ENCODE measurements at places on chromosomes 11 and 22.

GRCh38 chr22:49798486-49799151 lies 29.1 kb downstream of the BRD1 start:
- DNase-seq, result no peak

GRCh38 chr11:45334410-45334809 lies 48.3 kb upstream of the SYT13 start:
- DNase-seq, result no peak

GRCh38 chr11:130527636-130528297 lies 79.3 kb downstream of the ADAMTS15 start:
- DNase-seq, result no peak

DNA sequence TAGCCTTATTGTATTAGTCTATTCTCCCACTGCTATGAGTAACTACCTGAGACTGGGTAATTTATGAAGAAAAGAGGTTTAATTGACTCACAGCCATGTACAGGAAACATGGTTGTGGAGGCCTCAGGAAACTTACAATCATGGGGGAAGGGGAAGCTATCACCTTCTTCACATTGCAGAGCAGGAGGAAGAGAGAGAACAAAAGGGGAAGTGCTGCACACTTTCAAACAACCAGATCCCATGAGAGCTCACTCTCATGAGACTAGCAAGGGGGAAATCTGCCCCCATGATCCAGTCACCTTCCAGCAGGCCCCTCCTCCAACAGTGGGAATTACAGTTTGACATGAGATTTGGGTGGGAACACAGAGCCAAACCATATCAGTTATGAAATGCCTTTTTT lies 179.4 kb downstream of the ARHGAP42 start:
- no peak for DNase-seq

GRCh38 chr22:45039133-45039532 lies 29.3 kb upstream of the PHF21B start:
- DNase-seq, result no peak

DNA sequence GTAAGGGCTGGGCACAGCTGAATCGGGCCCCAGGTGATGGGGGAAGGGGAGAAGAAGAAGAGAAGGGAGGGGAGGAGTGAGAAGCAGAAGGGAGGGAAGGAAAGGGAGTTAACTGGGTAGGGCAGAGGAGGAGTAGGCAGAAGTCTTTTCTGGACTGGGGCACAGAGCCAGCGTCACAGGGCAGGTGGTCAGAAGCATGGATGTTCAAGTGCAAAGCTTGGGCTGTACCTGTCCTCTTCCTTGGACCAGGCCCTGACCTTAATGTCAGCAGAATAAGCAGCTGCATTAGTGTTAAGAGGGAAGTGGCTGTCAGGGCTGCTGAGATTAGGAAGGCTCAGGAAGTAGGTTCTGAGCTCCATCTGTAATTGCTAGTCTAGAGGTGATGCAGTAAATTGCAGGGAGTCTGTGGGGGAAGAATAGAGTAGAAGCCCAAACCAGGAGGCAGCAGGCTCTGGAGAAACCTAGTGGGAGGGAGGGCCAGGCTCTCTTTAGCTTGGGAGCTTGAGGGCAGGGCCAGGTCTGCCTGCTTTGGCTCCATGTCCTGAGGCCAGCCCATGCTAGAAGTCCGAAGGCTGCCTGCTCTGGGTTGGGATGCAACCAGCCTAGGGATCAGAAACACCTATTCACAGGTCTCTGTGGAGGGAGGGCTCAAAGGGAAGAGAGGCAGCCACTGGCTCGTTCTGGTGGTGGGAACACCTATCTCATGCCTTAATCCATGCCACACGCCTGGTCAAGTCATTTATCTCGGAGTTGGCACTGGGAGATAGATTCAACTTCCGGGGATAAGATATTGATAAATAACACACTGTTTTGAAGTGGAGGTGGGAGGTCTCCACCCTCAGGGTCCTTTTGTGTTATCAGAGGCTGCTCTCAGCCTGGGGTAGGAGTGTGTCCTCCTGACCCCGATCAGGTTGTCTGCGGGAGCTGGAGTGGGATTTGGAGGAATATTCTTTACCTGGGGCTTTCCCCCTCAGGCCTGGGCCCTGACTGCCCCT lies 1.7 kb upstream of the UCP3 start:
- DNase-seq, result no peak

GRCh38 chr11:87194985-87195820 lies 157.5 kb downstream of the TMEM135 start:
- DNase-seq, result no peak

- DNase-seq, result no peak
Observed at GRCh38 chr11:77515483-77515882, 41.6 kb upstream of the PAK1 start.

- no peak for DNase-seq
Observed at GRCh38 chr11:60991457-60991856, 20.0 kb downstream of the CD6 start.

DNA sequence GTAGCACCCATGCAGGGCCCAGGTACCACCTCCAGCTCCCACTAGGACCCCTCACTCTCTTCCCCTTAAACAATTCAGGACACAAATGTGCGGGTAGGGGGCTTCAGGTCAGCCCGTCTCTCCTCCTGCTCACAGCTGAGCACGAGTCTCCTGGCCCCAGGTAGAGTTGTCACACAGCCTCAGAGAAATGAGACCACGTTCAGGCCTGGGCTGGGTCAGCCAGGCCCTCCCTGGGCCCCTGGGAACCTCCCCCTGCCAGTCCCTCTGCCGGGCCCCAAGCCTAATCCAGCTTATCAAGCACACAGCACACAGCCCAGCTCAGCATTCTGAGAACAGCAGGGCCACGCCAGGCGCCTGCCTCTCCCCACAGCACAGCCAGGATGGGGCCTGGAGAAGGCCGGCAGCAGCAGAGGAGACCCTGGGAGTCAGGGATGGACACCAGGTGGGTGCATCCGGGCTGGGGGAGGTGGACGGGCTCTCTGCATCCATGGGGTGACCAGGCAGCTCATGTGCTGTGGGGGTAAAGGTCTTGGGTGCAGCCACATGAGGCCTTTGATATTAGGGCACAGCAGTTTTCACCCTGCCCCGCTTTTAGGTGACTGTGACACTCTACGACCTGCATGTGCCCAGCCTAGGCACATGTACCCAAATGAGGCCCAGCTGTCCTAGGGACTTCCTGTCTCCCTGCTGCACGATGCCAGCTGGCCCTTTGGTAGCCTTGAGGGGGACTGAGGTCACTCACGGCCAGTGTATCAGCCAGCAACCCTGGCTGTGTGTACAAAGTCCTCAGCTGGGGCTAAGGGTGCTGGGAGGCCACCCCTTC lies 87.0 kb downstream of the MORC2 start:
- no peak for DNase-seq

DNA sequence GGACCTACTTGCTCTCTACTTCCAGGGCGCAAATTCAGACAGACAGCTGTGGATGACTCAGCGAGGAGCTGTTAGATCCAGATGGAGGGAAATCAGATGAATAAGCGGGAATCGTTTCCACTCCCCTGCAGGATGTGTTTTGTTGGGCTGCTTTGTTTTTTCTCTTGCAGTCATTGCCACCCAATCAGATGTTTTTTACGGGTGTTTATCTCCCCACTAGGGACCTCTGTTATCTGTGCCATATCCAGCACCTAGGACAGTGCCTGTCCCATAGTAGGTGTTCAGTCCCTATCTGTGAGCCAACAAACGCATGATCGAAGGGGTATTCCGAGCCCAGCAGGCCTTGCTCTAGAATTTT lies 51.1 kb upstream of the PARVG start:
- no peak for DNase-seq

DNA sequence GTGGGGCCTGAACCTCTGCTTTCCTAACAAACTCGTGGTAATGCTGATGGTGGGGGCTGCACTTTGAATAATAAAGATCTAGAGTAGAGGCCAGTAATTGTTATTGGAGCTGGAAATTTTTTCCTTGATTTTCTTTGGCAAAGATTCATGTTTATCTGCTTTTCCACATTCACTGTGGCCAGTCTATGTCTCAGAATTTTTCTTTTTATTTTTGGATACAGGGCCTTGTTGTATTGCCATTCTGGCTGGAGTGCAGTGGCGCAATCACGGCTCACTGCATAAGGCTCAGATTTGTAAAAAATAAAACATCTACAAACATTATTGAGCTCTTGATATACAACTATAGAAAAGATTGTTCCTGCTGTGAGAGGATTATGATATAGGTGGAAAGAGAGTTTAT lies 1.6 kb downstream of the TMEM135 start:
- DNase-seq, result no peak

- no peak for DNase-seq
Observed at GRCh38 chr11:22430639-22431038, 92.5 kb downstream of the SLC17A6 start.

- DNase-seq, result no peak
Observed at GRCh38 chr22:32830473-32830872, 29.0 kb downstream of the TIMP3 start.

- DNase-seq, result peak; percentile 45
Observed at GRCh38 chr11:75325713-75326438, 25.6 kb downstream of the ARRB1 start.

DNA sequence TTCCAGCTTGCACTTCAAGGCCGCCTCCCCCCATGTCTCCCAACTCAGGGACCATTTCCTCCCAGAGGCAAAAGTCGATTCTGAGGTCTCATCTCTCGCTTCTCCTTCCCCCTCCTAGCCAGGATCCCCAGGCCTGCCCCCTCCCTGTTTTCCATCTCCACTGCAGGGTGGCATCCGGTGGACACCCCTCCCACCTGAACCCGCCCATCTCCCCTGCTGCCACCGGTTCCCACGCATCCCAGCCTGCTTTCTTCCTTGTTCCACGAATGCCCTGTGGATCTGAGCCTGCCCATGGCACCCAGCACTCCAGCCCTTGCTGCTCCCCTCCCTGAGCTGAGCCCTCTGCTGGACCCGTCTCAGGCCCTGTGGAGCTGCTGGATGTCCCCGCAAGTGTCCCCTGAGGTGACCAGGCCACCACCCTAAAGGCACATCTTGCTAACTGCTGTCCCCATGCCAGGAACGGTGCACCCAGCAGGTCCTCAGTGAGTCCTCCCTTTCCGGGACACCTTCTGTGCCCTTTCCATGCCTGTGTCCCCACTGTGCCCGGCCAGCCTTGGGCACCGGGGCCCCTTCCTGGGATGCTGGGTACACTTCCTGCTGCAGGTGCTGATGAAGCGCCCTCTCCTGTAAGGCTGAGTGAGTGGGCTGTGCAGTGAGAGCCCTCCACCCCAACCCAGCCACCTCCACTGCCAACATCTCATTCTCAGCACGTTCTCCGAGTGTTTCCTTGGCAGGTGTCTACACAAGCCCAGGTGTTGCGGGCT lies 936 bp downstream of the IL17REL start:
- no peak for DNase-seq

GRCh38 chr22:28837640-28838039 lies 37.3 kb upstream of the XBP1 start:
- DNase-seq, result no peak

DNA sequence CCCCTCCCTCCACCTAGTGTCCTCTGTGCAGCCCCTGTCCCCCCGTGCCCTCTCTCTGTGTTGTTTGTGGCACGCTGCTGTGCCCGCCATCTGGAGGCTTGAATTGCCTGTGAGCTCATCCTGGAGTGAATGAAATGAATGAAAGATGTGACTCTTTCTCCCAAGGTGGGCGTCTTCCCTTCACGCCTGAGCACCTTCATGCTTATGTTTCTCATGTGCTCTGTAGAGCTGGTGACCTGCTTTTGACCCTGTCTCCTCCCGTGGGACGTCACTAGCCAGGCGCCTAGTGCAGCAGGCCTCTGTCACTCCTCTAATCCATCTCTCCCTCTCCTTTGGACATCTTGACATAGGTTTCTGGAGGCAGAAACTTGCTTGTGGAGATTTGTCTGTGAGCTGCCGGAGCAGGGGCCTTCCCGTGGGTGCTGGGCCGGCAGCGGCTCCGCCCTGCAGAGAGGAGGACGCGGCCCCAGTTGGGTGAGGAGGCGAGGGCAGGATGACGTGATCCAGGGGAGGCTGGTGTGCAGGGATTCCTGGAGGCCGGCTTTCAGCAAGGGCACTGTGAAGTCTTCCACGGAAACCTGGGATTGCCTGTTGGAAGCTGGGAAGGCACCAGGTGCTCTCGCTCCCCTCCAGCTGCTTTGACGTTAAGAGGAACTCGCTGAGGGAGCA lies 40.6 kb downstream of the MUC6 start:
- DNase-seq, result no peak

DNA sequence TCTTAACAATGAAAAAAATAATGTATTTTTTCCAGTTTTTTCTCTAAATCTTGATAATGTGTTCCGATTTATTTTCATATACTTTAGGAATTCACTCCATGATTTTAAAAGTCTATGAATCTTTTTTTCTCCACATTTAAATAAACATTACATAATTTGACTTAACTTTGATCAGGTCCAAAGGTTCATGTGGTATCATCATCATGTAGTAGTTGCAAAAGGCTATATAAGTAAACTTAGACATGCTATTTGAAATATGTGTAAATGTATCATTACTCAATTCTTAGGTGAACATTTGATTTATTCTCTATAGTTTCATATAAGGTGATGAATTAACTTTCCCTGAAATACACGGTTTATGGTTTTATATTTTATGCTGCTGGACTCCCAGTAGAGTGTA lies 2197.0 kb upstream of the RAG2 start:
- DNase-seq, result no peak

DNA sequence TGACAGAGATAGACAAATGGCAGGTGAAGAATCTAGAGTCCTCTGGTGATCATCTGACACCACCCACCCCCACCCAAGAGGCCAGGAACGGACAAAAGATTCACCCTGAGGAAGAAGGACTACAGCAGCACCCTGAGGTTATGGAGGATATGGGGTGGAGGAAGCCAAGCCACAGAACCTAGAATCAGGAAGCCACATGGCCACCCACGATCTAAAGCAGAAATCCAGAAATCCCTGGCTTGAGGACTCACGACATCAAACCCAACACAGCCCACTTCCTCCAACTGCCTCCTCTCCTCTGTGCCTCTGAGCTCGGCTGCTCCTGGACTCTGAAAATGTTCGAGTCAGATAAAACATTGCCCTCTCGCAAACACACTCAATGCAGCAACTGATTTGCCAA lies 364.3 kb downstream of the SHANK2 start:
- no peak for DNase-seq

DNA sequence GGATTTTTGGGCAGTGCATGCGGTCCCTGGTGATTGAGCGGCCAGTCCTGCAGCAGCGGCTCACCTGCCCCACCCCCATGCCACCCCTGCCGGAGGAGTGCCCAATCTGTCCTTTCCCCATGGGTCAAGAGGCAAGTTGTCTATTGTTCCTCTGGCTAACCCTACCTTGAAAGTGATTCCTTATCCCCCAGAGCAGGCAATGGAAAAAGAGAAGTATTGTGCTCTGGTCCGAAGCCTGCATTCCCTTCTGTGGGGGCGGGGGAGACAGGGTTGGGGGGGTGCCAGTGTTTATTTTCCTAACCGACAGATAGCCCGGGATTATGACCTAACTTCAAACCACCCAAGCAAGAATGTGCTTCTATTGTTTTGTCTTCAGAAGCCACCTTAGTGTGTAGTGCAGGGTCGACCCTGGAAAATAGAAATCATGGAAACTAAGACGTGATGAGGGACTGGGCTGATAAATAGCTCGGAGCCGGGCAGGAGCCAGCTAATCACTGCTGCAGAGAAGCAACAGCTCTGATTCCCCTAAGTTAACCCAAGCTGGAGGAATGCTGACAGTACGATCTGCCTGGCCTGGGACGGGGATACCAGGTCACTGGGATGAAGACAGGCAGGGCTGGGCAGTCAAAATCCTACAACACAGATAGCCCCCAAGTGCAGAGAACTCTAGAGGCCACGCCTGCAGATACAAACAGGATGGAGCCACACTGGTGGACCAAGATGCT lies 38.7 kb upstream of the ATXN10 start:
- DNase-seq, result no peak
